ENCODE measurements at places on chromosomes 11 and 22. TPM values are rescaled to one million over a fixed set of nuclear protein-coding genes. Genes with fewer than 3 reads are reported as not detected.

Gene DRICH1
- total RNA-seq = 0.58 TPM

Gene MAJIN
- 0.76 TPM for total RNA-seq

GRCh38 chr11:79637219-79637618 is 196.4 kb upstream of the TENM4 start:
- no peak overlapping the region for H3K4me3 ChIP-seq
- no peak overlapping the region for H3K27ac ChIP-seq
- DNase-seq = no peak
- H3K4me1 ChIP-seq = no peaks in the 10 kb centered on the region

Gene OR5M8
- total RNA-seq = not detected
